Stimulated activated CD4-positive, alpha-beta T cell treated with anti-CD3 and anti-CD28 coated beads, Interleukin-4, amount 100 ng/mL, for 24 hours (primary cell): ENCODE measurements at places on chromosomes 11 and 22.
A peak's percentile ranks its signal among the peaks of the same experiment; 100 is the strongest.

- DNase-seq, result peak; percentile 70
Measured at GRCh38 chr22:37079668-37080171, 28.2 kb downstream of the KCTD17 start.

DNA sequence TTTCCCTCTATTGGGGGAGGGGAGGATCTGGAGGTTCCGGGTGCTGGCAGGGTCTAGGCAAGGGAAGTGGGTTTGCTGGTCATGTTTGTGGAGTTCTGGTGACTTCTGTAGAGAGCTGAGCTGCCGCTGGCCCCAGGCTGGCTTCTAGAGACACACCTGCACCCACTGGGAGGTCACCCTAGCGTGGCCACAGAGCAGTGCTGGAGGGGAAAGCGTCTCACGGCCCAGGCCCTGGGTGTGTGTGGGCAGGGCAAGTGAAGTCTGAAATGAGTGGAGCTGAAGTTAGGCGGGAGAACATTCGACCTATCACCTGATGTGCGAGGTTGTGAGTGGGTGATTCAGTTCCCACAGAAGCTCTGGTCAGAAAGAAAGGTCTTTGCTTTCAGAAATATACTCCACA lies 27.9 kb downstream of the SMIM38 start:
- DNase-seq, result no peak

DNA sequence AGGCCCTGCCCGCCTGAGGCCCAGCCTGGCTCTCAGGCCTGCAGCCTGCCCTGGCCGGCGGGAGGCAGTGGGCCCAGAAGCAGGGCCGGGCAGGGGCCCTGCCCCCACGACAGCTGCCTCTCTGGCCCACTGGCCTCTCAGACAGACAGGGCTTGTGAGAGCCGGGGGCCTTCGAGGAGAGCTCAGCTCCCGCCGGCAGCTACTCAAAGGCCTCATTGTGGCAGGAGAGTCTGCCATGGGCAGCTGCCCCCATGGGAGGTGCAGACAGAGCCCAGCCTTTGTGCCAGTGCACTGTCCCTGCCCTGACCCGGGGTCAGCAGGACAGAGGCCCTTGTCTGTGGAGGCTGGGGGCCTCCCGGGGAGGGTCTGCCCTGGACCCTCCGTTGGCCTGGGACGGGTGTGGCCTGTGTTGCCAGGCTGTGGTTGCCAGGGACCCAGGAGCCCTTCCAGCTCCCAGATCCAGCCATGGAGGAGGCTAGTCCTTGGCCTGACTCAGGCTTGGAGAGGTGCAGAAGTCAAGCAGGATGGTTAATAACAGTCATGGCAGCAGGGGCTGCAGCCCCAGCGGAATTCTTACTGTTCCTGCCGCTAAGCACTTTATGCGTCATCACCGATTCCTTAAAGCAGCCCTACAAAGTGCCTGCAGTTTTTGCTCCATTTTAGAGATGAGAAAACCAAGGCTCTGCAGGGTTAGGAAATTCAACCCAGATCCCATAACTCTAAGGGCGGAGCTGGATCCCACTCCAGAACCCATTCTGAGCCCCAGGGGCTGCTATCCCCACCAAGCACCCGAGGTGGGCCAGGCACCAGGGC lies 12.5 kb downstream of the FLRT1 start:
- DNase-seq, result no peak

GRCh38 chr11:12275818-12276217 lies 101.6 kb upstream of the PARVA start:
- no peak for DNase-seq

GRCh38 chr11:13376838-13377237 lies 86.2 kb downstream of the BTBD10 start:
- DNase-seq, result no peak

- no peak for DNase-seq
Measured at GRCh38 chr22:26830837-26831236, 173.4 kb downstream of the MIAT start.

- DNase-seq, result no peak
Measured at GRCh38 chr22:19992481-19992911, 24.1 kb downstream of the ARVCF start.

DNA sequence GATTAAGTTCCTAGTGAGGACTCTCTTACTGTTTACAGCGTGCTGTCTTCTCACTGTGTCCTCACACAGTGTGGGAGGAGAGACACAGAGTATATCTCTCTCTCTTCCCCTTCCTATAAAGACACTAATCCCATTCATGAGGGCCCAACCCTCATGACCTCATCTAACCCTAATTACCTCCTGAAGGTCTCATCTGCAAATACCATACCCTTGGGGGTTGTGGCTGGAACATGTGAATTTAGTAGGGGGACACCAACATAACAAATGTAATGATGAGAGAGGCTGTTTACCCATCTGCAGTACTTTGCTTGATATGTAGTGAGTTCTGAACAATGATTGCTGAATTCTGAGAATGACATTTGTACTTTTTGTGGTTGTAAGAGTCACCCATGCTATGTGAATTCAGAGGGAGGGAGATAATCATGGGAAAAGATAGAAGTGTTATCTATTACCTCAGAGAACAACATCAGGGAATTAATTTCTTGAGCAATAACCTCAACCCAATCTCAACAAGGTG lies 4.9 kb upstream of the OR52W1 start:
- no peak for DNase-seq

GRCh38 chr11:106614262-106614661 lies 404.0 kb downstream of the GUCY1A2 start:
- DNase-seq, result no peak

GRCh38 chr11:116641561-116642045 lies 131.2 kb downstream of the BUD13 start:
- DNase-seq, result peak; percentile 6

- no peak for DNase-seq
Measured at GRCh38 chr11:122175306-122175705, 59.3 kb upstream of the BLID start.

DNA sequence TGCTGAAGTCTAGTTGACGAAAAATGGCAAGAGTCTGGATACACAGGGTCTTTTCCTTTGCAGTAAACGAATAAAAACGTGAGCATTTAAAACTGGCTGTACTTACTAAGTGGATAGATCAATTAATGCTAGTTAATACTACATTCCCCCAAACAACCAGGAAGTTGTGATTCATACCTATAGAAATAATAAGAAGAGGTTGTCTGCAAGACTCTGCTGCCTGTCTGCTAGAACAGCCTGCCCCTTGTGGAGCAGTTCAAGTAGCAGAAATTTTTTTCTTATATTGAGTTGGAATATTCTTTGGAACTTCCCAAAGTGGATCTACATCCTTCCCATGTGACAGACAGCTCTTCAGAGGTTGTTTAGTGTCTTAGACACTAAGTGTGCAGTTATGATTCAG lies 86.8 kb downstream of the TEAD1 start:
- DNase-seq, result no peak

GRCh38 chr22:50210378-50211139 lies 9.7 kb downstream of the SELENOO start:
- DNase-seq, result no peak

DNA sequence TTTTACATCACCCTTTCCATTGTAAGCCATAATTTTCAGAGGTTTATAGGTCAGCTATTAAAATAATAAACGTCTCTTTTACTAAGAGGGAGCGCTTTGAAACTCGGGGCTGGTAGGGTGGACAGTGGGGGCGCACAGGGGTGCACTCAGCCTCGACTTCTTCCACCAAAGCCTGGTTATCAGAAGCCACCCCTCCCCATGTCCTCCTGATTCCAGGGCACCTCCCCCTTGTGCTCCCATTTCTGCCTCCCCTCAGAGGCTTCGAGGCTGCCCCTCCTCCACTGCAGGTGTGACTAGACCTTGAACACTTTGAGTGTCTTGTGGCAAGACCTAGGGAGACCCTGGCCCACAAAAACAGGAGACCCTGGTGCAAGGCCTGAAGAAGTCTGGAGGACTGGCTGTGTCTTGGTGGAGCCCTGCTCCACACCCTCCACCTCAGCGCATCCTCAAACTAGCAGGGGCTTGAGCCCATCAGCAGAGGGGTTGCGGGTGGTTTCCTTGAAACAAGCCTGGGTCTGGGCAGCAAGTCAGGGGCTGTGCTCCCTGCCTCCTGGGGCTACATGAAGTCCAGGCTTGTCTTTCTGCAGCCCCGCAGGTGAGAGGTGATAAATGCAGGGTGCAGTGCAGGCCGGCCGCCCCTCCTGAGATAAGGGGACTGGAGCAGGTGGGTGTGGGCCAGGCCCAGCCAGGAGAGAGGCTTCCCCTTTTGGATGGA lies 3.0 kb downstream of the CDKN1C start:
- DNase-seq, result no peak

GRCh38 chr22:41976070-41976901 lies 7.0 kb downstream of the SEPTIN3 start:
- peak; percentile 53 for DNase-seq

DNA sequence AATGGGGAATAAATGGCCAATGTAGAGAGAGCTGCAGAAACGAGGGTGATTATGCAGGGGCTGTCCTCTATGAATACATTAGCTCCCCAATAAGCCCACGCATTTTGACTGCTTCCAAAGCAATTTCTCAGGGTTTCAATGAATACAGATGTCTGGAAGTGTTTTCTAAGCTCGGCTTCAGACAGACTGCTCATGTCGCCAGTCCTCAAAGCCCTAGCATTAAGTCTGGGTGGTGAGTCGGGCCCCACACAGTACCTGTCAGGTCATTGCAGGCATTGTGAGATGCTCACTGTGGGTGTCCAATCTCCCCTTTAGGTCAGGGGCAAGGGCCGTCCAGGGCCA lies 17.9 kb upstream of the CSNK2A3 start:
- no peak for DNase-seq

- DNase-seq, result no peak
Measured at GRCh38 chr22:25935266-25936058, 193.5 kb downstream of the MYO18B start.

GRCh38 chr11:64918017-64918416 lies 1.0 kb upstream of the ATG2A start:
- DNase-seq, result no peak

GRCh38 chr22:49157529-49158339 lies 669.9 kb downstream of the BRD1 start:
- DNase-seq, result no peak

DNA sequence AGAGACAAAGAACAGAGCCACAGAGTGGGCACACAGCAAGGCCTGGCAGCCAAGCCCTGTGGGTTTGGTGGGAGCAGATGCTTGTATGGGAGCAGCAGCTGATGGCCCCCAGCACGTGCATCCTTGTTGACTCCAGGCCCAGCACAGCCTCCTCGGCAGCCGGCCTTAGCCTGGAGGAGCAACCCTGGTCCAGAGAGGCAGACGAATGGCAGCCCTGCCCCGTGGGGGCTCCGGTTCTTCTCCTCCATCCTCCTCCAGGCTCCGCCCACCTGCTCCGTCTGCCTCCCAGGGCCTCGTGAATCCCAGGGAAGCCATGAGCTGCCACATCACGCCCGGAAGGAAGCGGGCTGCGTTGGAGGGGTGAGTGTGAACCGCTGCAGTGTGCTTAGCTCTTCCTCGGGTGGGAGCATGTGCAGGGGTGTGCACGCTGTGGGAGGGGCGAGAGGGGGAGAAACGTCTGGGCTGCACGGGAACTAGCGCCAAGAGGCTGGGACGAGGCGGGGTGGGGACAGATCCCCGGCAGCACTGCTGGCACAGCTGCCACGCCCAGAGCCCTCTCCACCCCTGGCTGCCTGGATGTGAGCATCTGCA lies 36.3 kb upstream of the JAM3 start:
- DNase-seq, result no peak

DNA sequence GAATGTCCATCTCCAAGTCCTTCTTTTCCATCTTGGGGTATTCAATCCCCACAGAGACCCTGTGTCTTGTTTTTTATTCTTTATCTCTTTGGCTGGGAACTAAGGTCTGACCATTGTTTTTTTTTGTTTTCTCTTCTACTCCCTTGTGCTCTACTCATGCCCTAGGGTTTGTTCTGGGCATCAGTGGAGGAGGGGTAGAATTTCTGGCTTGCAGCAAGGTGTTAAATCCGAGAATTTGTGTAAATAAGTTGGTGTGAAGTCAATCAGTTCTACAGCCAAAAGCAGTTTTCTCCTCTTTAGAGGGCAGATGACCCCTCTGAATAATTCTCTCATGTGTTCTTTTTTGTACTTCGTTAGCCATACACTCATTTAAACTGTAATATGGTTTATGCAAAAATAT lies 10.7 kb downstream of the CECR2 start:
- no peak for DNase-seq

DNA sequence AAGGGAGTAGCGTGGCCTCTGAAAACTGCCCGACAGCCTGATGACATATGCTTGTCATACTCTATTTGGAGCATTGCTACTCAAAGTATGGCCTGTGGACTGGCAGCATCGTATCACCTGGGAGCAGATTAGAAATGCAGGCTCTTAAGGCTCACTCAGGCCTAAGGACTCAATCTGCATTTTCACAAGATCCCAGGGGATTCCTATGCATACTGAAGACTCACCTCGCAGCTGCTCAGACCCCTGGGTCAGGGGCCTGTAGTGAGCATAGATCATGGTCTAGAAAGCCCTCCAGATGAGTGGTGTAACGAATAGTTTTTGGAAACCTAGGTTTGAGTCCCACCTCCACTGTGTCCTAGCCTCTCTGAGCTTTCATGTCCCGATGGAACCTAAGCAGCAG lies 126.3 kb downstream of the FEZ1 start:
- no peak for DNase-seq

GRCh38 chr11:111560800-111561199 lies 20.3 kb downstream of the LAYN start:
- DNase-seq, result no peak

DNA sequence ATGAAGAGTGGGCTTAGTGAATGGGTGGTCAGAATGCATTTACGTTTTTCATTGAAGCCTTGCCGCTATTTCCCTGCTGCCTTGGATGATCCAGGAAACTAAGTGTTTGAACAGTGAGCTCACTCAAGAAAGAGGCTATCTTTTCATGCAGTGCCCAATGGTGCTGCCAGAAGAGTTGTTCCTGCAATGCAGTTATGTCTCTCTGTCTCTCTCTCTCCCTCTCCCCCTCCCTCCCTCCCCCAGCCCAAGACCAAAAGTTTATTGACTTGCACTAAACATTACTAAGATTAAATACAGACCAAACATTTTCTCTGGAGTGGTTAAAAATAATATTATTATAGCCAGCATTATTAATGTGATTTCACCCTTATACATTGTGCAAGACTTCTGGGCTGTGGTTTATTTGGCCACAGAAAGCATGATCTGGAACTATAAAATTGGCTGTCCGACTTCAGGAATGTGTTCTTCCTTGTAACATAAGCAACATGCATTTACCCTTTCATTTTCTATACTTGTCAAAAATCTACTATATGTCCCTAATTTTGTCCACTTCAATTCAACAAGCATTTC lies 6.6 kb upstream of the FUT4 start:
- no peak for DNase-seq

DNA sequence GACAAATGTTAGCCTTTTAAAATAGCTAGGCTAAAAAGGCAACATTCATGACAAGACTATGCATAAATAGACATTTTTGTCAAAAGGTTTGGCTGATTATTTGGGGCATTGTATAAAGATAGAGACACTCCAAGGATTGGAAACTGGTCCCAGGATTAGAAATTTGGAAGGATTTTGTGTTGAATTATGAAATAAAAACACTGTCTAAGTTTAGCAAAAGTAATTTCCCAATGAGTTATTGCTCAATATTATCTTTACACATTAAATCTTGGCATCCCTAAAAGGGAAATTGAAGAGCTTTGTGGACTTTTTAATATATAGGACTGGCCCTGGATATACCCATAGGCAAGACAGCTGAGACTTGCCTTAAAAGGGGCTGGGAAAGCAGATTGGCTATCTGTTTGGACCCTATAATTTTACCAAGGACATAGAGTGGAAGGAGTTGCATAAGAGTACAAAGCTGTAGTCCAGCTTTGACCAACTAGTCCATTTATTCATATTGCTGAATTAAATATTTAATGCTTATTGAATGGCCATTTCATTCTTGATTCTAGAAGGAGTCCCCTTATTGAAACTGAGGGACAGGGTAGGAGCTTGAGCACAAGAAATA lies 382.7 kb downstream of the METTL15 start:
- no peak for DNase-seq
